ENCODE measurements at places on chromosomes 3 and 15. TPM values are rescaled to one million over a fixed set of nuclear protein-coding genes. Genes with fewer than 3 reads are reported as not detected.

GRCh38 chr3:122305818-122306621 is 19.0 kb upstream of the CSTA start:
- DNase-seq, result no peak

DNA sequence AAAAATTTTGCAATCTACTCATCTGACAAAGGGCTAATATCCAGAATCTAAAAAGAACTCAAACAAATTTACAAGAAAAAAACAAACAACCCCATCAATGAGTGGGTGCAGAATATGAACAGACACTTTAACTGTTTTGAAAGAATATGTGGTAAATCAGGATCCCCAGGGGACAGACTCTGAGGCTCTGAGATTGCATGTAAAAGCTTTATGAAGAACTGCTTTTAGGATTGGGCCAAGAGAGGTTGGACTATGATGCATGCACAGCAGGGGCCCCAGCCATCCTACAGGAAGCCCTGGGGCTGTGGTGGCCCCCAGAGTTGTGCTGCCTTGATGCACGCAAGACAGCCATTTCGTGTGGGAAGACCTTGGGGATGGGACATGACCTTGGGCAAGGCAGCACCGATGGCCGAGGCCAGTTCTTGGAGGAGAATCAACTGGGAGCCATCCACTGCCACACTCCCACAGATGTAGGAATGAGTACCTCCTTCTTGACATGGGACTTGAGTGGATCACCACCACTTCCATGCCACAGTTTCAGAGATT is 298.1 kb upstream of the THBS1 start:
- DNase-seq, result no peak

DNA sequence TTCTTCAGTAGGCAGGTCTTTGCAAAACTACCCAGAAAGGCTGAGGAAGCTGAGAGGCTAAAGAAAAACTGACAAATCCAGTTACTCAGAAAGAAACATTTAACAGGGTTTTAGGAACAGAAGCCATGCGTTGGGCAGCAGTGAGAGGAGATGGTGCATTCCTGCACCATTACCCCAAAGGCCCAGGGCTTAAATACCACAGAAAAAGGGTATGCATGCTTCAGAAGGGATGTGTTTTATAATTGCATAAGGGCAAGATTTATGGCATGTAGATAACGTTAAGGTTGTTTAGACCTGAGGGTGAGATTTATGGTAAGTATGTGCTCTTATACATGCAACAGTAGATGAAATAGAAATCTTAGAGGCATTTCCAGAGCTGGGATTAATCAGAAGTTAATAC is 10.0 kb downstream of the C3orf52 start:
- no peak for DNase-seq

Gene SETD5
- 154 TPM for total RNA-seq

Gene TMC3
- not detected for total RNA-seq

GRCh38 chr3:16460886-16461285 is 52.6 kb downstream of the RFTN1 start:
- DNase-seq, result no peak

GRCh38 chr15:33027306-33028035 is 167.0 kb downstream of the FMN1 start:
- DNase-seq, result no peak

Gene TMEM202
- total RNA-seq, result not detected

Gene RPUSD3
- 35.9 TPM for total RNA-seq

DNA sequence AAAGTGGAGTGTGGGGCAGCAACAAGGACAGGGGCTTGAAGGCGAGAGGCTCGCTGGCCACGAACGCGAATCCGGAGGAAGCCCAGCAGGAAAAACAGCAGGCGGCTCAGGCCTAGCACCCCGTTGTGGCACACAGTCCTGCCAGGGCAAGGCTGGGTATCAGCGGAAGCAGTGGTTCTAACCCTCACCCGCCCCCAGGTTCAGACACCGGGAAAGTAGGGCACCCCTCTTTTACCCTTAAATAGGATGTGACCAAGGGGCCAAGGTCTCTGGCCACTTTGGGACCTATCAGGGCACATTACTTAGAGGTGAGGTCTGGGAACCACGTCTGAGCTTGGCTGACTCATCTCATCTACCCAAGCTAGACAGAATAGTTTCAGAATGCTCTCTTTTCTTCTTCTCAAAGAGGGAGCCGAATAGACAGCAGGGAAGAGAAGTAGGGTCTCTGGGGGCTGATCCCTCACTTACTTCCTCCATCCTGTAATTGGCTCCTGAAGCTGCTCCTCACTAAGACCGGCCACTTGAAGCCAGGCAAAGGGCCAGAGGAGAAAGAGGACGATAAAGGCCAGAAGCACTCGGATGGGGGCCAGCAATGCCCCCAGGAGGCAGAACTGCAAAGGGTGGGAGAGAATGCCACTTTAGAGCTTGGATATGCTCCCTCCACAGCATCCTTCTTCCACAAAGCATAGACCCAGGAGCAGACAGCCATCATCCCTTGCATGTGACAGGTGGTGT is 1.7 kb downstream of the LPCAT4 start:
- DNase-seq, result no peak

DNA sequence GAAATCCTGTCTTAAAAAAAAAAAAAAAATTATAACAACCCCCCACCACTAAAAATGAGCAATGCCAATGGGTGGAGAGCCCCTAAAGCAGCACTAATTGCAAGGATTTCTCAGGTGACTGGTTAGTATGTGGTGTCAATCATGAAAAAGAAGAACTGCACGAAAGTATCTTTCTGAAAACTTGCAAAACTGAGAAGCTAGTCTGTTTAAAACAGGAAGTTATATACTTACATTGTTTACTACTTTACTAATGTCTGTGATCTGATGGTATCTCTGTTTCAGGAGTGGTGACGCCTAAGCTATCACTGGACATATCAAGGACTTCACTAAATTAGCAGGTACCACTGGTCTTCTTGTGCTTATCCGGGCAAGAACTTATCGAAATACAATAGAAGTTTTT is at the start of gene CCR3:
TSS of gene CCR3 (plus strand) at position 341 of the 400 bp plus-strand sequence. CDS start 22,699 bp downstream, outside the sequence.
- DNase-seq, result no peak

- no peak for DNase-seq
Observed at GRCh38 chr15:40064231-40064894, 25.4 kb upstream of the SRP14 start.

DNA sequence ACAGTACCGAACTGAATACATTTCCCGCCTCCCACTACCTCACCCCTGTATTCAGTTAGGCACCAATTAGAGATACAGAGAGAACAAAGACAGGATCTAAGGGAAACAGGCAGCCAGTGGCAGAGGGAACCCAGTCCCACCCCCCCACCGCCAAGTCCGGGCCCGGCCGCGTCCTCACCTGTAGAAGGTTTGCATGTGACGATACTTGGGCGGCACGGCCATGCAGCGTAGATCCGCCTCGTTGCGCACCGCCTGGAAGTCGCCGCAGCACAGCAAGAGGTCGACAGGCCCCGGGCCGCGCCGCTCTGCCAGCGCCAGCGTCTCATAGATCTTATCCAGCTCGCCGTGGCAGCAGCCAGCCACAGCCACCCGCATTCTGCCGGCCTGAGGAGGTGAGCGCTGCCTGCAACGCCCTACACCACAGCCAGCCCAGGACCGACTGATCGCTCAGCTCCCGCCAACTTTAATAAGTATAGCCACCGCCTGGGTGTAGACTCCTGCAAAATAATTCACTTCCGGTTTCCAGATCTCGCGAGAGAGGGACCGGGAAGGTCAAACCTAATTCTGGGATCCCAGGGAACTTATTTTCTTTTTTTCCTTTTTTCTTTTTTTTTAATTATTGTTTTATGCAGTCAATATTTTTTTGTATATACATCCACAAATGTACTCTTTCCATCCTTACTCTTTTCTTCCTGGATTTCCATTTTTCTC is at the start of gene DBR1:
TSS of gene DBR1 (minus strand) at position 501 of the 711 bp plus-strand sequence. CDS start at position 375, 126 bp downstream.
- peak; percentile 91 for DNase-seq

- DNase-seq, result no peak
Observed at GRCh38 chr3:74844428-74844827, 230.0 kb upstream of the CNTN3 start.

GRCh38 chr3:4703054-4703480 is 209.9 kb downstream of the ITPR1 start:
- DNase-seq, result no peak

- DNase-seq, result no peak
Observed at GRCh38 chr15:54820098-54820497, 376.6 kb downstream of the RSL24D1 start.

Gene GALK2
- total RNA-seq, result 23.7 TPM

- no peak for DNase-seq
Observed at GRCh38 chr3:31456373-31456772, 76.4 kb upstream of the STT3B start.

Gene LTF
- not detected for total RNA-seq

Gene C3orf70
- total RNA-seq, result 5.0 TPM

GRCh38 chr3:5699811-5700210 is 512.3 kb downstream of the EDEM1 start:
- no peak for DNase-seq

- no peak for DNase-seq
Observed at GRCh38 chr3:140911822-140912221, 29.8 kb upstream of the SLC25A36 start.

GRCh38 chr15:71302861-71303410 is 187.7 kb downstream of the THSD4 start:
- DNase-seq, result no peak

Gene CISH
- total RNA-seq, result 1.7 TPM

DNA sequence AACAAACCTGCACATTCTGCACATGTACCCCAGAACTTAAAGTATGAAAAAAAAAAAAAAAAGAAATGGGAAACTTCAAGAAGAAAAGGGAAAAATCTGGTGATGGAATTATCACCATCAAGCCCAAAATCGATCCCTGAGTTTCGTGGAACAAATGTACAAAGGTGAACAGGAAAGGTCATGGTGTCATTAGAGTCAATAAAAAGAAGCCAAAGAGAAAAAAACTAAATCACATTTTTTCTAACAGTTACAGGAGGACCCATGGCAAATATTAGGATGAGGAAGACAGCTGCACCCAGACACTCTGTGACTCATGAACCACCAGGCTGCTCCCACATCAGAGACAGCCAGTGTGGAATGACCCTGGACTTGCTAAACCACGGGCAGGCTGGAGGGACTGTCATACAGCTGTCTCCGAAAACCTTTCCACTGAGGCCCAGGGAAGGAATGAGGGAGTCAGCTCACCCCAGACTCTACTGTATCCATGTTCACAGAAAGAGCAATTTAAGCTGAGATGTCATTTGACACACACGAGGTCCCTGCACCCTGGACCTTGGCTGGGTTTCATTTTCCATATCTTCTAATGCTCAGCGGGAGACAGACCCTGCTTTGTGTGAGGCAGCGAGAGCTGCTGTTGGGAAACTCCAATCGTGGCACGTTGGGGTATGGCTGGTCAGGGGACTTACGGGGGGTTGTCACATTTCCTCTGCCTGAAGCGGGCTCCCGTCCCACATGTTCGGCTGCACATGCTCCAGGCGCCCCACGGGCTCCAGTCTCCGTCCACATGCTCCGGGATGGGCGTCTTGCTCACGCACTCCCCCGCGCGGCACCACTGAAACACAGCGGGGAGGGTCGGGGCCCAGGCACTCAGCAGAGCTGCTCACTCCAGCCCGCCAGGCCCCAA is 210.2 kb downstream of the ADAMTS17 start:
- DNase-seq, result no peak

DNA sequence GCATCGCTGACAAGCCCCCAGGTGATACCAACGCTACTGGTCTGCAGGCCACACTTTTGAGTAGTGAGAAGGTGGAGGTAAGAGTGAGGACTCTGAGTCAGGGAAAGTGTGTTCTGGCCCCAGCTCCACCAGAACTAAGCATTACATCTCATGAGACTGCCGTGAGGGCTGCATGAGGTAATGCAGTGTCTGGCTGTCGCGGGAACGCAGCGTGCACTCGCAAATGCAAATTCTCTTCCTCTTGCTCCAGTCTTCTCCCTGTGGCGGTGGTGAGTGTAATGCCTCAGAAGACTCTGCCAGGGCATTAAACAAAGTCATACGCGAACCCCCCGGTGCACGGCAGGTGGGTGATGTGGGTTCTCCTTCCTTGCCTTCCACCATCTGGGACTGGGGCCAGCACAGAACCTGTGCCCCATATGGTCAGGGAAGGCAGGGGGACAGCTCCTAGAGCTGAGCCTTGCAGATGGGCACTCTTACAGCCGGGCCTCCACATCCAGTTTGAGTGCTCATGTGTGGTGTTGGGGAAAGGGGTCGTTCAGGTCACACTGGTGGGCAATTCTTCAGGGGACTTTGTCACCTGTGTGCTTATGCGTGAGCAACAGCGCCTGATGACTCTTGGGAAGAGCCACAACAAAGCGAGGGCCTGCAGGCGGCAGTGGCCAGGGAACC is 175.8 kb downstream of the XXYLT1 start:
- DNase-seq, result no peak

DNA sequence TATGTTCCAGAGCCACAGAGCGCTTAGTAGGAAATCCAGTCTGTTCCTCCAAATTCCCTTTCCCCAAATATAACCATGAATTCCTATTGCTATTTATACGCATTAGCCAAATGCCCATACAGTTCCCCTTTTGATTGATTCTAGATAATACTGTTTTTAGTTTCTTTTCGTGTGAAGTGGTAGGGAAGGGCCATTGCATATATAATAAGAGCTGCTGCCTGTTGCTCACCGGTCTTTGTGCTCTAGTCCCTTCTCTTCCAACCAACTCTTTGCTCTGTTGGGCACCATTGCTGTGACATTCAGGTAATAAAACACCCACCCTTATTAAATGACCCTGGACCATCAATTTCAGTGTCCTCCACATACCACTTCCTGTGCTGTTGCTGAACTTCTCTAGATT is 379.9 kb upstream of the KCNMB2 start:
- DNase-seq, result no peak

DNA sequence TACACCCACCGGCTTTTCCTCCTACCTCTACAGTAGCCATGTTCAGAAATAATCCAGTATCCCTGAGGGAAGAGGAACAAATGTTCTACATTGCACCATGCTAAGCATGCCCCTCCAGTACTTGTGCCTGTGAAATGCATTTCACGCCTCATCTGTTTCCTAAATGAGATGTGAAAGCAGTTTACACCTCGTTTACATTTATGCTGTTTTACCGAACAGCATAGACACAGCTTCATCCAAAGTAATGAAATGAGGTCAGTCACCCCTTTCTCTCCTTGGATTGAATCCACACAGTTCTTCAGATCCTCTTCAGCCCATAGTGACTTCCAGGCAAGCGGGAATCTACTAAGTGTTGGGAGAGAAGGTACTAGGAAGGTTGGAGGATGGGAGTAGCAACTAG is 514.3 kb downstream of the PDCD6IP start:
- no peak for DNase-seq

DNA sequence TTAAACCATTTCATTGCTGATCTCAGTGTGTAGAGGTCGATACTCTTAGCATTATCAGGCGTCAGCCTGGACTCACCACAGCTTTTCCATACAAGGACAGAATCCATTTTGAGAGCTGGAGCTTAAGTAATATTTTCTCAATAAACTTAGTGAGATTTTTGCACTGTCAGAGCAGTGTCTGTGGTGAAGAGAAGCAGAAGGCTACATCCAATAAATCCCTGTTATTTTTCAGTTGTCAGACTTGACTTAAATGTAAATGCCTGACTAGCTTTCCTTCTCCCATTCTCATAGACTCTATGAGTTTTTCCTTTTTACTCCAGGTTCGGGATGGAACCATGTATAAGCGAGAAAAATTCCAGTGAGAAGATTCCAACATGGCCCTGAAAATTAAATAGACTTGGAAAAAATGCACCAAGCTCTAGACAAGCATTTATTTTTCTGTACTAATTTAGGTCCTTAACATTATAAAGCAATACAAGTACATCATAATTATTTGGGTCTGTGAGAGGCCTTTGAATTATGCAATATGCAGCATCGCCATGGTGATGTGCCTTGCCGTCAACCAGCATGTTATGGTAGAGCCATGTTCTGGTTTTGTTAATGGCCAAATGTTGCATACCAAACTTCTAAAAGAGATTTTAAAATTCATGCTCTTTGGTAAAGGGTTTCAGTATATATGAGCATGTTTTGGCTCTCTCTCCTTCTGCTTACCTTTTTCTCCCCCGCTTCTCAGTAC is 62.0 kb downstream of the RARB start:
- DNase-seq, result no peak

- no peak for DNase-seq
Observed at GRCh38 chr3:69906351-69906966, 93.1 kb upstream of the SAMMSON start.
